Dermis microvascular lymphatic vessel endothelial cell (primary cell): ENCODE measurements at places on chromosomes 7 and 10.
A peak's percentile ranks its signal among the peaks of the same experiment; 100 is the strongest.

- DNase-seq = no peak
These were observed 24.5 kb upstream of the GTF2IRD1 start for GRCh38 chr7:74429153-74429747.

- no peak for DNase-seq
These were observed 80.0 kb downstream of the AKAP9 start for GRCh38 chr7:92020636-92021035.

- no peak for DNase-seq
These were observed 180.8 kb downstream of the PTPRN2 start for GRCh38 chr7:158406801-158407200.

GRCh38 chr7:18290865-18291264, 204.7 kb upstream of the HDAC9 start:
- DNase-seq = no peak

DNA sequence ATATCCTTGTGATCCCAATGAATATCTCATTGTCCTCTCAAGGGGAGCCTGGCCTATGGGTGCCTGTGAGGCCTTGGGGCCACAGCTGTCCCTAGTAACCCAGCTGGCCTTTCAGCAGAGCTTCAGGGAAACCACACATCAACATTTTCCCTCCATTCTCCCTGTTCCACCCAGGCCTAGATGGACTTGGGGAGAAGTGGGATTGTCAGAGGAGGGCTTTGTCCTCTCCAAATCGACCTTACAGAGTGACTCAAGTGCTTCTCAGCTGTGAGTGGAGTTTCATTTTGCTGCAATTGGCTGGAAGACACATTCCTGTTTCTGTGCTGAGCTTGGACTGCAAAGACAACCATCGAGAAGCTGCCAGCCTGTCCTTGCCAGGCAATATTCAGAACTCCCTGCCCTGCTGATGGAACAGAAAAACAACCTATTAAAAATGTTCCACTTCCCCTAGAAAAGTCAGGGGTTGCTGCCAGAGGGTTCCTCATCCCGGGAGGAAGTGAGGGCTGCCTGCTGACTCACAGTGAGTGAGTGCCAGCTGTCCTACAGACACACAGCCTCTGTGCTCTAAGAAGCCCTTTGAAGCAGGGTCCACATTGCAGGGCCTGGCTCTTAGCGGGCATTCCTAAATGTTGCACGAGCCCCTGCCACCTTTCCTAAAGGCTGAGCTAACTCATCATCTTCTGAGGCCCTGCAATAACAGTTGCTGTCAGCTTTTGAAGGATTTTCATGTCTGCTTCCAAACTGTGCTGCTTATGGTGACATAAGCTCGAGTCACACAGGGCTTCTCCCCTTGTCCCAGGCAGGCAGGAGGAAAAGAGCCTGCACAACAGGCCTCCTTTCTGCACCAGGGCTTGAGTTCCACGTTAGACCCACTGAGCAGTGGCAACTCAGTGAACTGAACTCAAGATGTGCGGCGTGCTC, 20.5 kb downstream of the STRA8 start:
- peak; percentile 87 for DNase-seq

- no peak for DNase-seq
These were observed 58.3 kb downstream of the ZNF518A start for GRCh38 chr10:96188421-96188820.

GRCh38 chr10:15200626-15201025, 32.1 kb upstream of the NMT2 start:
- peak; percentile 75 for DNase-seq

- DNase-seq = no peak
These were observed 203.1 kb upstream of the PTN start for GRCh38 chr7:137546671-137547070.

GRCh38 chr10:124944982-124945381, 3.1 kb downstream of the ZRANB1 start:
- no peak for DNase-seq

- no peak for DNase-seq
These were observed 5.4 kb upstream of the TRPV6 start for GRCh38 chr7:142890874-142891485.

DNA sequence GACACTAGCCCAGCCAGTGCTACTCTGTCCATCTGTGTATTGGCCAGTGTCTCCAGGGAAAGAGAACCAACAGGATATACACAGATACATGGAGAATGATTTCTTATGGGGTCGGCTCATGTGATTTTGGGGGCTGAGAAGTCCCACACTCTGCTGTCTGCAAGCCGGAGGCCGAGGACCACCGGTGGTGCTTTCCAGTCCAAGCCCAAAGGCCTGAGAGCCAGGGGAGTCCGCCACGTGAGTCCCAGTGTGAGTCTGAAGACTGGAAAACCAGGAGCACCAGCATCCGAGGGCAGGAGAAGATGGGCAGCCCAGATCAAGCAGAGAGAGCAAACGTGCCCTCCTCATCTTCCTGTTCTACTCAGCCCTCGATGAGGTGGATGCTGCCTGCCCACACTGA, 71.5 kb downstream of the C10orf143 start:
- no peak for DNase-seq

- no peak for DNase-seq
These were observed 12.6 kb downstream of the MYPN start for GRCh38 chr10:68121852-68122251.

GRCh38 chr7:997404-998395, 14.7 kb downstream of the CYP2W1 start:
- no peak for DNase-seq

DNA sequence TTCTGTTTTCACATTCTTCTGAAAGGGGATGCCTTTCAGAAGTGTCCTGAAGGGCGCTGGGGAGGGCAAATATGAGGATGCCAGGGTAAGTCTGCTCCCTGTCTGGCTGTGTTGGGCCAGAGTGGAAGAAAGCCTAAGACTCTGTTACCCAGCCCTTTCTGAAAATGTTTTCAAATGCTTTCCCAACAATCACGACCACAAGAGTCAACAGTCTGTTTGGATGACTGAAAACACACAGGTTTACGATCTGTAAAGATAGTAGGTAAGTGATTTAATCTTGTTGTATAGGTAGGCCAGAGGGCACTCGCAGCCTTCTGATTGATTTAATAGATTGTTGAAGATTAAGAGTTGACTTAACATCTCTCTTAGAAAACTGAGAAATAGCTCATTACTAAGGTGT, 13.2 kb downstream of the SGPL1 start:
- DNase-seq = no peak

DNA sequence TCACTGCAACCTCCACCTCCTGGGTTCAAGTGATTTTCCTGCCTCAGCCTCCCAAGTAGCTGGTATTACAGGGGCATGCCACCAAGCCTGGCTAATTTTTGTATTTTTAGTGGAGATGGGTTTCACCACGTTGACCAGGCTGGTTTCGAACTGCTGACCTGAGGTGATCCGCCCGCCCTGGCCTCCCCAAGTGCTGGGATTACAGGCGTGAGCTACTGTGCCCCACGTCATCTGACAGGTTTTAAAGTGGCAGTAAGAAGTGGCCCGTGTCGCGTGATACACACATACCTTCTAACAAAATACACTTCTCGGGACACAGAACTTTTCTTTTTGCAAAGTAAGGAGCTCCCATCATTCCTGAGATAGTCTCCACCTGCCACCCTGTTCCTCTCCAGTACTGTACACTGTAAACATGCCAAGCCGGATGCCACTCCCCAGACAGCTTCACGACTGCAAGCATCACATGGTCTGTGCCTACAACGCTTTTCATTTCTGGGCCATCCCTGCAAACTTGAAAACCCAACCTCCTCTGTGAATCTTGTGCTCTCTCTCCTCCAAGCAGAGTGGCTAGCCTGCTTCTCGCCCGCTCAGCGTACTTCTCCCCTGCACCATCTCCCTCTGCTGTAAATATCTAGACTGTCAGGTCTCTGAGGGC, 256.3 kb upstream of the KLF14 start:
- no peak for DNase-seq

DNA sequence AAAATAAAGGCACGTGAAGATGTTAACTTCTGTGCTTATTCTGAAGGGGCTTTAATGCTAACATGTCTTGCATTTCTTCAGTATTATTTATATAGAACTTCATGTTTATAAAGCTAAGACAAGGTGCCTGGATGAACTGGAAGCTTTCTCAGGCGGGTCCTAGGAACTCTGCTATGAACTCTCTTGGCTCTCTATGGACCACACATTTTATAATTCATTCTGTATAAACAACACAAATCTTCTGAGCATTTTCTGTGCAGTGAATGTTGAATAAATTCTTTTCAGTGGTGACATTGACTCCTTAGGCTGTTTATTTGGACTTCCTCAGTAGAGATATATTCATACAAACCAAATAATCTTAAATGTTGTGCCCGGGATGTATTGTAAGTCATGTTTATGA, 79.6 kb downstream of the TRIL start:
- no peak for DNase-seq

DNA sequence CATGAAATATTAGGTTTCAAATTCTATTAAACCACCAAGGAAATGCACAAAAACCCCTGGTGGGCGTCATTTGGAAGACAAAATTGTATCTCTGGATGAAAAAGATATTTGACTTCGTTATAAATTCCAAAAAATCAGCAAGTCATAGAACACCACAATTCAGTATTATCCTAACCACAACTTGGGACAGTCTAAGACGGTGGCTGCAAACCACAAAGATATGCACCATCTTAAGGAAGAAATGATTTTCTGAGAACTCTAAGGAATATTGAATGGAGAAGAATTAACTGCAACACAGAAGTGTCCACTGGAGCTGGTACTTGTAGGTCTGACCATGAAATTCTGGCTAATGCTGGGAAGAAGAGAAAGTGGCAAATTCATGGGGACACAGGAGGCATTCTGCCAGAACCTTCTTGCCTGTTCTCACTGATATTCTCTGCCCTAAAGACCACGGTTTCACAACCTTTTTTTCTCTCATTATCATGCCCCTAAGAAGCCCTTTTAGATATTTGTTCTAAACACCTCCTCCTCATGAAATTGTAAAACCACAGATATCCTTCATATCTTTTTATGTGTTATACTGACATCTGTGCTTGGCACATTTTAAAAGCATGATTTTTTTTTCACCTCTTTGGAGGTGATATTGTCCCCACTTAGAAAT, 92.9 kb downstream of the SFMBT2 start:
- no peak for DNase-seq

DNA sequence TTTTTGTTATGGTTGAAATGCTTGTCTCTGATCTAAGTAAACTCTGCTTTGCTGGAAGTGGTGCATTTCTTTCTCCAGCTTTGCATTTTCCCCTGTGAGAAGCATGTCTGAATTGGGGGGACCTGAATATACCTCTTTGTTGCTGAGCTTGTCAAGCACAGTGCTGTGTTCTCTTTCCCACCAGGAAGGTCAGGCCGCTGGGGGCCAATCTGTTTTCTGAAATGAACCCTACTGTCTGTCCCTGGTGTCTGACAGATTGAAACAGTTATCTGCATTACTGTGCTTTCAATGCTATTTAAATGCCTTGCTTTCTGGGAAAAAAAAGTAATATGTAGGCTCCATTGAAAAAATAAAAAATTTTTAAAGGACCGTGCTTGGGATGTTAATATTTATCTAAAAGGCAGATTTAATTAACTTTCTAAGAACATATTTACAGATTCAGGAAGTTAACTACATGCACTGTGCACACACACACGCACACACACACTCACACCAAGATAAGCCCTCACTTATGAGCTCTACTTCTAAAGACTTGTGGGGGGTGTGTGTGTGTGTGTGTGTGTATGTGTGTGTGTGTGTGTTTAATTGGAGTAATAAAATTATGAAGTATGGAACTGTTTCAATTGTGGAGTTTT, 127.0 kb upstream of the FZD1 start:
- no peak for DNase-seq

GRCh38 chr10:3578159-3578558, 206.8 kb downstream of the KLF6 start:
- DNase-seq = no peak

DNA sequence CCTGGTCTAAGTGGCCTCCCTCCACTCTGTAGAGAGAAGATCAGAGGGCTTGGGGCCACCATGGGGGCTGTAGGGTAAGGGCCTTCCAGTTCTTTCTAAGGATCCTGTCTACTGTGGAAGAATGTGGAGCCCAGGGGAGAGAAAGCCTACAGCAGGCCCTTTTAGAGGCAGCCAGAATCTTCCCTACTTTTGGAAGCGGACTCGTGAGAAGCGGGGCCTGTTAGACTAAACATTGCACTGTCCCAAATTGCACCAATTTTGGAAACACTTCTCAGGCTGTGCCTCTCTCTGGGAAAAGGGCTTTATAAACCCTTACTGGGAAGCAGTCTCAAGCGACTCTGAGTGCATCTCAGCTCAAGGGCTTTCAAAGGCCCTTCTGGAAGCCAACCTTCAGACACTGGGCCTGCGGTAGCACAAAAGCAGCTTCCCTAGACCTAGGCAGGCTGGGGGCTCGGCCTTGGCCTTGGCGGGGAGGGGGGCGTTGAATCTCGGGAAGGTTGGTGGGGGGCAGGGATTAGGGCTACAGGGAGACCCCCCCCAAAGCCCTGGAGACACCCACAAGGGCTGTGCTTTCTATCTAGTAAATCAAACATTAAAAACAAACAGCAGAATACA, 298.1 kb downstream of the GFRA1 start:
- DNase-seq = no peak

GRCh38 chr7:28192786-28193585, 12.4 kb upstream of the JAZF1 start:
- no peak for DNase-seq

DNA sequence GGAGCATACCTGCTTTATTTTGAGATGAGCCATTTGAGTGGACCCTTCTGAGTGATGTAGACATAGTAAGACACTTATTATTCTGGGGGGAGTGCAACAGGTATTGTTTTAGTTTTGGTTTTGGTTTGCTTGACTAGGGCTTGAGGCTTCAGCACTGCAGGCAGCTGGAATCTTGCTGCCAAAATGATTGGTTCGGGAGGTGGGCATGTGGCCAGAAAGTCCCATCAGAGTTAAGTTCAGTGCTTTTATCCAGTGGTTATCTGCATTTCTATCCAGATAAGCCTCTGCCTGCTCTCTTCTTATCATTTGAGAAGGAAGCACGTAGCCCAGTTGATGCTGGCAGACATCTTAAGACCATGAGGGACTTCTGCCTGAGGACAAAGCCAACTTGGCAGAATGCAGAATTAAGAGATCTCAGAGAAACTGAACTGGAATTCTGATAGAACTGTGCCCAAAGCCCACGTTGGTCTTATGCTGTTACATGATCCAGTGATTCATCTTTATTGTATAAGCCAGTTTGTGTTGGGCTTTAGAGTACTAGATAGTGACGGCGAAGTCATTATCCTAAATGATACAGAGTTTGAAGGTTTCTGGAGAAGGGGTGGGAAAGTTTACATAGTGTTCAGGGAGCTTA, 9.6 kb upstream of the JAZF1 start:
- DNase-seq = no peak

GRCh38 chr10:65931291-65932070, 994.4 kb upstream of the LRRTM3 start:
- no peak for DNase-seq

DNA sequence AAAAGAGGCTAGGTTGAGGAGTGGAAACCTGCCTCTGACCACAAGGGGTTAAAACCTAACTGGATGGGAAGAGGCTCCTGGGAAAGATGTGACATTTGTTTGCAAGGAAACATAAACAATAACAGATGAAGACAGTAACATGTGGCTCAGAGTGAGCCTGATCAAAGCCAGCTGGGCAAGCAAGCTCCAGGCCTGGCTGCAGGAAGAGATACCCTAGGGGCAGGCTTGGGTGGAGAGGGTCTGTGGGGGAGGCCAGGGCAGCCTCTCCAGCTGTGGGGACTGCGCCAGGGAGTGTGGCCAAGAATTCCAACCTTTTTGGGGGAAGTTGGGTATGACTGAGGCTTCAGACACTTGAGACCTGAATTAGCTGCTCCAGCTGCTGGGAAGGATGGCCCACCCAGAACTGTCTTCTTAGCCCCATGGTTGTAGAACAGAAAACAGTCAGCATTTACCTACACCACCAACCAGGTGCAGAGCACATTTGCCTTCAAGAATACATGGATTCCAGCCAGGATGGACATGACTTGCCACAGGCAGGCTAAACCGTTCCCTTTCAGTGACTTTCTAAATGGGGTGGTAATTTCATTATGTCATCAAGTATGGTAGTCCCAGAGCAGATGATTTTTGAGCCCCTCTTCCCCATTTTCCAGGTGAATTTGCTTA, 10.4 kb upstream of the FAM170B start:
- no peak for DNase-seq
